Activated T-cell treated with anti-CD3 and anti-CD28 coated beads, Interleukin-2, amount 50 U/mL, for 48 hours (primary cell): ENCODE measurements at places on chromosomes 16 and 17.
A peak's percentile ranks its signal among the peaks of the same experiment; 100 is the strongest.

- DNase-seq = no peak
Measured at GRCh38 chr16:81530296-81530721, 85.7 kb downstream of the CMIP start.

- DNase-seq = no peak
Measured at GRCh38 chr16:83520596-83520995, 287.2 kb upstream of the HSBP1 start.

- no peak for DNase-seq
Measured at GRCh38 chr16:78333808-78334207, 234.4 kb downstream of the WWOX start.

- no peak for DNase-seq
Measured at GRCh38 chr16:60820361-60820760, 1215.9 kb downstream of the CDH8 start.

GRCh38 chr16:28623172-28623711 lies 13.4 kb upstream of the SULT1A1 start:
- peak; percentile 78 for DNase-seq

- no peak for DNase-seq
Measured at GRCh38 chr17:81735264-81736102, 23.4 kb downstream of the SLC25A10 start.

DNA sequence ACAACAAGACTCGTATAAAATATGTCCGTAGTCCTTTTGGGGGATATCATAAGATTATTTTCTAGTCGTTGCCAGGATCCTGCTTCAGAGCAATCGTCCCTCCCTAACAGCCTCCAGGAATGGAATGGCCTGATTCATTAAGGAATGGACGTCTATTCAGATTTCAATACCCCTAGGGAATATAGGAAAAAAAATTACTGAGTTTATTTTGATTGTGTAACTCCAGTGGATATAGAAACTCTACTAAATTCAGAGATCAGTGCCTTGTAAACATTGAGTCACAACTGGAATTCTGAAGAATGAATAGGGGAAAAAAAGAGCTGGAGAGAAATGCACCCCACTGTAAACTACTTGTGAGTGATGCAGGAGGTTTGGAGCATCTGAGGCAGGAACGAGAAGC lies 1171.5 kb upstream of the GOT2 start:
- no peak for DNase-seq

- DNase-seq = no peak
Measured at GRCh38 chr16:88934066-88934667, 42.8 kb downstream of the CBFA2T3 start.

- DNase-seq = no peak
Measured at GRCh38 chr16:81461766-81462165, 17.2 kb downstream of the CMIP start.

GRCh38 chr17:42560246-42560645 lies 1.7 kb upstream of the COASY start:
- no peak for DNase-seq

- DNase-seq = no peak
Measured at GRCh38 chr16:31875112-31875803, 1.7 kb downstream of the ZNF267 start.

DNA sequence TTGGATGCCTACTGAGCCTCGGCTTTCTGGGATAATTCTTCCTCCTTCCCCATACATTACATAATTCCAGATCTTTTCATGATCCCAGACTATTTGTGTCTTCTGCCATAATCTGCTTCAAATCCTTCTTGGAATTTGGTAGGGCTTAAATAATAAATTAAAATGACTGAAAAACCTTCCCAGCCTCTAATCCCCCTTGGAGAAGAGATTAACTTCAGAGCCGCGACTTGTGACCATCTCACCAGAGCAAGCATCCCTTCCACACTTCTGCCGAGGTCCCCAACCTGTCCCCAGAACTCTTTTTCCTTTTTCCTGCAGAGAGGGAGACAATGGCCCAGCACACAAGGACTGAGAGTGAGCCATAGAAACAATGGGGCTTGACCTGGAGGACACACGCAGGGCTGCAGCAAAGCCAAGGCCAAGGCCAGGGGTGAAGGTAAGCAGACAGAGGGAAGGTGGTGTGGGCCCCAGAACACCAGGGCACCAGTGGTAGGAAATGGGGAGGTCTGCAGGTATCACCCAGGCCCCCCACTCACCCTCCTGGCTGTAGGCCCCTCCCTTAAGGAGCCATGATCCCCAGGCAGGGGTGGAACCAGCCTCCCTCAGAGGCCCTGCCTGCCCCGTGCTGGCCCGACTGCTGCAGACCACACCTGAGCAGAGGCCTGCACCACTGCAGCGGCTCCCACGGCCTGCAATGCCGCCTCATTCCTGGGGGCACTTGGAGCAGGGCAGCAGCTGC lies 9.6 kb upstream of the BCAR1 start:
- no peak for DNase-seq

DNA sequence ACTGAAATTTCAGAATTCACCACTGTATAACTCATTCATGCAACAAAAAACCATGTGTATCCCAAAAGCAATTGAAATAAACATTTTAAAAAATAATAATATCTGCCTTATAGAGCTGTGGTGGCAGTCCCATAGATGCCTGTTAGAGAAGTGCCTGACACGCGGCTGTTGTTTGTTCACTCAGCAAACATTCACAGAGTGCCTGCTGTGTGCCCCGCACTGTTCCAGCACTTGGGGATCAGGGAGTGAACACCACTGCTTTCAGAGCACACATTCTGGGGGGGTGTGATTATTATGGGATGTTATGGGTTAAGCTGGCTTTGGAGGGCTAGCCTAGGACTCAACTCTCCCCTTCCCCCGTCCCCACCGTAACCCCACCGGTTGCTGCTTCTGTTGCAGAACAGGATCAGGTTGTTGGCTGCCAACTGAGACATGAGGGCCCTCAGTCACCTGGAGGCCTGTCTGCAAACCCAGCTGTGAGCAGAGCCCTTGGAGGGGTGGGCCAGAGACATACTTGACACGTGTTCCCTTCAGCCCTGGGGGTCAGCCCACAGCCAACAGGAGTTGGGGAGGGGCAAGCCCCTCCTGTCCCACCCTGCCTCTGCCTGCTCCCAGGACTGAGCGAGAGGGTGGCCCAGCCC lies 103.3 kb upstream of the CIBAR2 start:
- no peak for DNase-seq

DNA sequence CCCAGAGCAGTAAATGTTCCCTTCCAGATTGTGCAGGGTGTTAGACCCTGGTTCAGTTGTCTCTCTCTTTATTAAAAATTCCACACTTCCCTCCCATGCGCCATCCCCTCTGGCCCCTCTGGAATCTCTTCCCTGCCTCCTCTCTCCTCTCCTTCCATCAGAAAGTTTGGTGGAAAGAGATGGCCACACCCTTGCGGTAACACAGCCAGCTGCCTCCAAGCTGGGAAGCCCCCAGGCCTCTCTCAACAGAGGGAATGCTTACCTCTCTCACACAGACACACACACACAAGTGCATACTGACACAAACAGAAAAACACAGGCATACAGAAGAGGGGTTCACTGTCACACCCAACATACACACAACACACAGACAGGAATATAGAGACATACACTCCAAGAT lies 220.5 kb downstream of the C16orf78 start:
- DNase-seq = no peak

DNA sequence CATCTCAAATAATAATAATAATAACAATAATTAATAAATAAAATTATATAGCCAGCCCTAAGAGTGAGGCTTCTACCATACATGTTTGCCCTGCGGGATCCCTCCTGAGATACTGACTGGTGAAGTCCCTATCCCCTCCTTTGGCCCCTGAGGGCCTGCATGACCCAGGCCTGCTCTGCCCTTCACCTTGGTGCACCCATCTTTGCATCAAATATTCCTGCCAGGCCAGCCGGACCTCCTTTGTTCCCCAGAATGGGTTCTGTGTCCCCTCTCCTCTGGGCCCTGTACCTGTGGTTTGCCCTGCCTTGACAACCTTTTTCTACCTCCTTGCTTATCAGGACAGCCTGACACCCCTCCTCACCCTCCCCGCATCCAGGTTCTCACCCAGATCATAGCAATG lies 2.0 kb upstream of the RNF112 start:
- DNase-seq = no peak

- no peak for DNase-seq
Measured at GRCh38 chr16:12530302-12530701, 273.4 kb downstream of the CPPED1 start.

DNA sequence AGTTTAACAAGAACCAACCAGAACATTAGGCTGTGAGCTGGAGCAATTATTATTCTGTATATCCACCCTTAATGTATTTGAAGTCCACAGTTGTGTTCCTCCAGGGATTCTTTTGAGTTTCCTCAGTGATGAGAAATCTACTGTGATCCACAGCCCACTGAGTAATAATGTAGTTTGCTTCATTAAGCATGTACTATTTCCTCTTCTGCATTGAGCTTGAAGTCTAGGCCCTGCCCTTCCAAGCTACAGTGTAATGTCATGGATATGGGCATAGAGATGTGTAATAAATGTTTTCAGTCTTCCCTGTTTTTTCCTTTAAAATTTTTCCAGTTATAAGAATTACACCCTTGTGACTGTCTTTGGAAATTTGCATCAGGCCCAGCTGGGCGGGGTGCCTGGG lies 36.4 kb upstream of the SLC12A3 start:
- no peak for DNase-seq

GRCh38 chr16:84868328-84868727 lies 48.5 kb downstream of the CRISPLD2 start:
- no peak for DNase-seq

GRCh38 chr16:6643080-6643686 lies 689.5 kb upstream of the RBFOX1 start:
- DNase-seq = peak; percentile 69

- DNase-seq = no peak
Measured at GRCh38 chr17:9140550-9141424, 119.5 kb downstream of the NTN1 start.

DNA sequence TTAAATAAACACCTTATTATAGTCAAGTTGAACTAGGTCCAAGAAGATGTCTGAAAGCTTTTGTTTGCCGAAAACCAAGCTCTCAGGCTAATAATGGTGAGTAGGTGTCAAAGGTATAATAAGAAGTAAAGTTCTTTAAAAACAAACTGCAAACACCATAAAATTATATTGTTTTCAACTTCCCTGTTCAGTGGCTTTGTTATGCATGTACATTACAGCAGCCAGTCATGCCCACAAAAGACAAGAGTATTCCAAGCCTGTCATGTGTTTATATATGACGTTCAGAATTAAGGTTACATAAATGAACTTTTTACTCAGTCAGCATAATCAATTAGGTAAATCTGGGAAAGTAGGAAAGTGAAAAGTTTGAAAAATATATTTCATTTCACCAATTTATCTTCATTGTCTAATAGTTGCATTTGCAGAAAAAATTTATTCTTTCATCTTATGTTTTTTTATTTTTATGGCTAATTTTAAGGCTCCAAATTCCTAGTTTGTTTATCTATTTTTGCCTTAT lies 928.7 kb upstream of the SOX9 start:
- DNase-seq = no peak

- DNase-seq = peak; percentile 49
Measured at GRCh38 chr17:77437017-77437416, 296.2 kb downstream of the SEC14L1 start.

DNA sequence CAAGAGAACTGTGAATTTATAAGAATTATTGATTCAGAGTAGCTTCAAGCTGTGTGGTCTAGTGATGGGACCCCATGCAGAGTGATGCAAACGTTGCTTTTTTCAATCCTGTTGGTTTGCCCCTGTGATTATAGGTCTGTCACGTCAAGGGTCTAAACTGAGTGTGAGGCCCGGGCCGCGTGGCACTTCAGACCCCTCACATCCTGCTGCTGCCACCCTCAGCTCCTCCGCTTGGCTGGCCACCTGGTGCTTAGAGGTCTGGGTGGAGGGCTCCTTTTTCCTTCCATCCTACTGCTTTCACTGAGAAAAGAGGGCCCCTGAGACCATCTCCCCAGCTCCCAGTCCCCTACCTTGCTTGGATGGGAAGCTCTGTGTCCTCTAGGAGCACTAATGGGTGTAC lies 12.0 kb downstream of the MYL4 start:
- DNase-seq = no peak

DNA sequence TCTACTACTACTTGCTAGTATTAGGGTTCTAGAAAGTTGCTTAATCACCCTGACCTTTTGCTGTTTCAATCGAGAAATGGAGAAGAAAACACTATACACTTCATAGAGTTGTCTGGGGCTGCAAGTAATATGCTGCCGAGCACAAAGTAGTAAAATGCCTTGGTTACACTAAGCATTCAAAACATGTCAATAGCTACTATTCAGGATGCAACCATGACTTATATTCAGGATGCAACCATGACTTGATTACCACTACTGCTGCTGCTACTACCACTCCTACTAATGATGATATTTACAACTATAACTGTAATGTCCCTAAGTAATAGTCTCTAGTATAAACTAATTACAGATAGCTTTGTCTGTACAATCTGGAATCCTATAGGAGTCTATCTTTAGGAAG lies 35.3 kb downstream of the ADAMTS18 start:
- DNase-seq = no peak

- DNase-seq = no peak
Measured at GRCh38 chr16:22035153-22035552, 27.2 kb downstream of the MOSMO start.

DNA sequence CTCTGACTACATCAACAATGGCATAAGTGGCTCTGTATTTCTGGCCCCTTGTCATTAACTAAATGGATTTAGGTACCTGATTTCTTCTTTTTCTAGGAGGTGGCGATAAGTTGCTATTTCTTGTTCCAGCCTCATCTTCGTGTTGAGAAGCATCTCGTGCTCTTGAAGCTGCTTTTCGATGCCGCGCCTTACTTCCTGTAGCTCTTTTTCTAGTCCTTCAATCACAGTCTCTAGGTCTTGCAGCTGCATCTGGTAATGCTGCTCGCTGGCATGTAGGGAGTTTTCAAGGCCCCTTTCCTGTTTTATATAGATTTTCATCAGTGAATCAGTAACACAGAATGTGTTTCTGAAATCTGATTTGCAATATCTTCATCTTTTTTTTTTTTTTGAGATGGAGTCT lies 5.1 kb downstream of the KRT222 start:
- DNase-seq = no peak

- peak; percentile 41 for DNase-seq
Measured at GRCh38 chr17:79840269-79840988, 1.2 kb upstream of the CBX4 start.

- no peak for DNase-seq
Measured at GRCh38 chr17:64131606-64132270, 1.8 kb upstream of the ERN1 start.

DNA sequence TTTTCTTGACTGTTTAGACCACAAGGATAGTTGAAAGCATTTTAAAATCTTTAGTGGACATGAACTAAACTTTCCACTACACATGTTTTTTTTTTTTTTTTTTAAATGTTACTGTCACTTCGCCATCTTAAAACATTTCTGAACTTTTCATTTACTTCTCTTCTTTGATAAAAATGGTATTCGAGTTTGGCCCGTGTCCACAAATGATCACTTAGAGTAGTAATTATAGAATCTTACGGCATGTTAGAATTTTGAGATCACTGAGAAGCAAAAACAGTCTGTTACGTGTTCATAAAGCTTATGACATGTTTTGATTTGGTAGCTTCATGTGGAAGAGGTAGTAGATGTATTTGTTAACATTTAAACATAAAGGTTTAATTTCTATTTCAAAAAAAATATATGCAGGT lies 1.1 kb downstream of the NSRP1 start:
- no peak for DNase-seq
